Ureter (tissue), 1 donor: ENCODE measurements at places on chromosomes 5 and 9. TPM values are rescaled to one million over a fixed set of nuclear protein-coding genes. Genes with fewer than 3 reads are reported as not detected.

GRCh38 chr5:17258431-17258830 is 41.0 kb downstream of the BASP1 start:
- DNase-seq = no peak

Gene PCDHA12
- 0.89 TPM for total RNA-seq

Gene ITK
- total RNA-seq = 4.7 TPM

DNA sequence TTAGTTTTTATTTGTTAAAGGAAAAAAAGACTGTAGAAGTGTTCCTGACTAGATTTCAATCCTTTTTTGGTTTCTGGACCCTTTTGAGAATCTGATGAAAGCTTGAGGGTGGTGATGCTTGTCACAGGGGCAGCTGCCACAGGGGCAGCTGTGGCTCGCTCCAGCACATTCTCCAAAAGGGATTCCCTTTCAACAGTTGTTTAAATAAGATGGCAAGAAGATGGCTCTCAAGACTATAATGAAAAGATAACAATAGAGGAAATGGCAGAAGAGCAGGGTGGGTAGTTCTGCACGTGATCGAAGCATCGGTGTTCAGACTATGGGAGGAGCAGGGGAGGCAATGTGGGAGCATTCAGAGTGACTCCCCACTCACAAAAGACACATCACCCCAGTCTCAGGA is 46.5 kb upstream of the TNFAIP8 start:
- no peak for DNase-seq

GRCh38 chr5:95327211-95327610 is 42.3 kb upstream of the MCTP1 start:
- no peak for DNase-seq
